ENCODE measurements at places on chromosomes 7 and 10.

DNA sequence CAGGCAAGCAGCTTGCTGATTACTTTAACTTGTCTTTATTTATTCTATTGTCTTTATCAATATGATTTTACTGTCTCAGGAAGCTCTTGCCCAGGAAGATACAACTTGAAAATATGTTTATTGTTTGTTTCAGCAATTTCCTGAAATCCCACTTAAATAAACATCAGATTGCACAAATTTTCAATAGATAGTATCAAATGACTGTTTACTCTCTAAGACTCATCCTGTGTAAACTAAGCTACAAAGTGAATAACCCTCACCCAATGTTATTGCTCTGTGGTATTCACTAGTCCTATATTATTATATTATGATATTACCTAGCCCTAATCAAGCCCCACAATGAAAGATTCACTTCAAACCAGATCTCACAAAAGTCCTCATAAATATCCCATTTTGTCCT lies 130.4 kb upstream of the HPS1 start:
- DNase-seq: no peak

- no peak for DNase-seq
Observed at GRCh38 chr10:82394122-82394521, 519.1 kb downstream of the NRG3 start.

- no peak for DNase-seq
Observed at GRCh38 chr10:93060887-93061593, 442 bp downstream of the CYP26C1 start.

GRCh38 chr10:70355051-70356021 lies 27.1 kb downstream of the LRRC20 start:
- no peak for DNase-seq

DNA sequence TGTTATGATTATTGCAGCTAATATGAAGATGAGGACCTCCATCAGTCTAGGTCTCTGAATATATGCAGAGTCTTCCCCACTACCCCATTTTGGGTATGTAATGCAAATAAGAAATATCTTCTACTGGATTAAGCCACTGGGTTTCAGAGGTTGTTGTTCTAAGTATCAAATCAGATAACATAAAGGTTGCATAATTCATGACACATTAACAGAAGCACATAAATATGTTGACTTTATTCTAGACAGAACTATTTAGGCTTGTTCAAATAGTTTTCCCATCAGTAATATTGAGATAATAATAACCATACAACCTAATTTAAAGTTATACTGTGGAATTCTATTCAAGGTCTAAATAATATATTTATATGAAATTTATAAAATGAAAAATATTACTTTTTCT lies 157.1 kb downstream of the ETV1 start:
- DNase-seq: no peak

GRCh38 chr10:126052171-126052570 lies 155.8 kb downstream of the FANK1 start:
- no peak for DNase-seq

DNA sequence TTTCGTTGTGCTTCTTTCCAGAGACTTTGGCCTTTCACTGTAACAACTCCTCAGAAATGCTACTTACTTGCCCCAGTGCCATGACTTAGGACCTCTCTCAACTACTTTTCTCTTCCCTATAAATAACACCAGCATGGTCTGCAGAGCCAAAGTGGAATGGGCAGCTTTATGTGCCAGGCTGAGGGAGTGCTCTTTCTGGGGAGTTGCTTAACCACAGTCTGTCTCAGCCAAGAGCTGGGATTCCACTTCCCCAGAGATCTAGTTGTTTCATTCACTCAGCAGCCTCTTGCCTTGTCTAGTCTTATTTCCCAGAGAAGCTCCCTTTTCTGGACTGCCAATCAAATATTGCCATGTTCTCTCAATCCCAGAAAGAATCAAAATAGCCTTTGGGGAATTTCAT lies 912.2 kb downstream of the GRID1 start:
- DNase-seq: no peak
